Thymus (tissue), 14 donors: ENCODE measurements at places on chromosomes 4 and X.

DNA sequence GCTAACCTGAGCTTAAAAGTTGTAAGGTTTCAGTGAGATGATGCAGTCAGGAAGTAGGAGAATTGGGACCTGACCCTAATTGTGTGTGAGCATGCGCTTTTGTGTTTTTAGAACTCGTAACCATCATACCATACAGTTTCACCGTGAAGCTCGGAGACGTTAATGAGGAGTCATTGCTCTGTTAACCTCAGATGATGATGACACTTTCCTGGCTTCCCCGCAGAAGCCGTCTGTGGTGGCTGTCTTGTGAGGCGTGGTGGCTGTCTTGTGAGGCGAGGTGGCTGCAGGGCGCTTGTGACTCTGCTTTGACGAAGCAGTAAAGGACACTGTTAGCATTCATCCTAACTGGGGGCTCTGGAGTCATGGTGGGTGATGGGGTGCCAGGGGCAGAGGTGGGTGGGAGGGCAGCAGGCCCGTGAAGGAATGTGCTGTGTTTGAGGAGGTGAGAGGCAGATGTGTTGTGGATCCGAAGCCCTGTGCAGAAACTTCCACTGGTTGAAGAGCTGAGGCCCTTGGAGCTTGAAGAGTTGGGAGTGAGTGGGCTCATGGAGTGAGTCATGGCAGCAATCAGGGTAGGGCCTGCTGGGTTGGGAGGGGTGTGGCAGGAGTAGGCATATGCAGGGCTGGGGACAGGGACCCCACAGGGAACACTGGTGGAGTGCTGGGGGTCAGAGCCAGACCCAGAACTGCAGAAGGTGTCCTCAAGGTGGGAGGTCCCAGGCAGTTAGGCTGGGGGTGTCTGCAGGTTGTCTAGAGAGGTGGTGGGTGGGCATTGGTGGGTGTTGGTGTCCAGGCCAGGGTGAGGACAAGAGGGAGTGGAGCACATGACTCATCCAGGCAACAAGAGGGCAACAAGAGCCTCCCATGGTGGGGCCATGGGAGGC, 57.4 kb downstream of the NSD2 start:
- no peak for DNase-seq

- no peak for DNase-seq
These were observed 32.7 kb upstream of the CRMP1 start for GRCh38 chr4:5925419-5926200.

GRCh38 chr4:181670506-181670905, 572.7 kb upstream of the TENM3 start:
- no peak for DNase-seq

GRCh38 chrX:81729269-81729777, 527.4 kb downstream of the SH3BGRL start:
- no peak for DNase-seq

GRCh38 chr4:138398322-138398721, 156.2 kb upstream of the SLC7A11 start:
- DNase-seq: no peak

DNA sequence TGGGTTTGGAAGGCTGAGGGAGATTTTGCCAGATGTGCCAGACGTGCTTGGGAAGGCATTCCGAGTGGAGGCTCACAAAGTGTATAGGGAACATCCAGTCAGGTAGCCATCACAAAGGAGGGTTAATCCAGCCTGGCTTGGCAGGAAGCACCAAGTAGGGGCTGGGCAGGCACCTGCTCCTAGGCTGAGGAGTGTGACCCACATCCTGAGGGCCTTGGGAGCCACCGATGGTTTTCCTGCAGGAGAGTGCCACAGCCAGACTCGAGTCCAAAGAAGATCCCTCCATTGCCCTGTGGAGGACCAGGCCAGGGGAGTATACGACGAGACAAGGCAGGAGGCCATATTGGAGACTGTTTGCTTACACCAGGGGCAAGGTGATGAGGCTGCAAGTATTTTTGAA, 47.2 kb downstream of the PNMA5 start:
- no peak for DNase-seq

DNA sequence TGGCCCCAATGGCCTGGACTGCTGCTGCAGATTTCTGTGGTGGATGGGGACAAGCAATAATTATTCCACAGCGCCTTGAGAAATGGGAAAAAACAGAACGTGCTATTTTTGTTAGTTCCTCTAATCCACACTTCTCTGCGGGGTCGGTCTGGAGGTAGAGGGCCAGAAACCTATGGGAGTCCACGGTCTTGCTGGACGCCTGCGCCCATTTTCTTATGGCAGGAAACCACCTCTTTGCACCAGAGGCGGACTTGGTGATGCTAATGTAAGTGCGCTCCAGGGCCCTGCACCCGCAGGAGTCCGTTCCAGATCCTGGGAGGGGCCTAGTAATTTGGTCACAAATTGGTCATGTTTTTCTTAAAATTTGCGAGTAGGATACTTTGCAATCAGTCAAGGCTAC, 25.9 kb upstream of the CLDN24 start:
- DNase-seq: no peak

- no peak for DNase-seq
These were observed 90.3 kb downstream of the ATP11C start for GRCh38 chrX:139842326-139843185.

GRCh38 chrX:149898554-149898953, 17.6 kb downstream of the MAGEA8 start:
- no peak for DNase-seq

DNA sequence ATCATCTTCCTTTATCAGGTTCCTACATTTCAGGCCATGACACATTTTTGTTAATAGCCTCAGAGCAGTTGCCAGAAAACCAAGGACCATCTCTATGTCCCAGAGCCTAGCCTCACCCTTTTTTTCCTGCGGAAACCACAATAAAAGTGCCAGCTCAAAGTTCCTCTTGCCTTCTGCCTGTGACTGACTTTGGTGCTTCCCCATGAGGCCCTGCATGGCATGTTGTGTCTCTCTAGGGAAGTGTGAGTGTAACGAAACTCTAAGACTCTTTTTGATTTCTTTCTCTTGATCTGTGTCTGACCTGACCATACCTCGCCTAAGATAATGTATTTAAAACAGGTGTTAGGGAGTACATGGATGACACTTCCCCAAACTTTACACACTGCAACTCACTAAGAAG, 642.3 kb upstream of the BOD1L1 start:
- DNase-seq: peak; percentile 11

- DNase-seq: no peak
These were observed 1.5 kb downstream of the ADRA2C start for GRCh38 chr4:3767570-3768288.

DNA sequence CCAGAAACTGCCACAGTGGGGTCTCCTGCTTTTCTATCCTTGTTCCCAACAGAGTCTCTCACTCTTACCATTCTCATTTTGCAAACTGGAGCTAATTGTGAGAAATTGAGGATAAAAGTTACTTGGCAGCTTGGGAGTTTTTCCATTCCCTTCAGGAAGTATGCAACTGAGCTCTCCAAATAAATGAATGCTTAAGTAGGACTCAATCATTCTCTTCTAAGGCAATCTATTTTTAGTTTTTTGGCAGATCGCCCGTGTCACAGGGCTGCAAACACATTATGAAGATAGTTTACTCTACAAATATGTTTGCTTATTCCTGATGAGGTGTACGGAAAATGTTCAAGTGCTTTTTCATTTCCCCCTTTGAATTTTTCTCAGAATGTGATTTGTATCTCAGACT, 5.3 kb downstream of the ASB11 start:
- DNase-seq: no peak

DNA sequence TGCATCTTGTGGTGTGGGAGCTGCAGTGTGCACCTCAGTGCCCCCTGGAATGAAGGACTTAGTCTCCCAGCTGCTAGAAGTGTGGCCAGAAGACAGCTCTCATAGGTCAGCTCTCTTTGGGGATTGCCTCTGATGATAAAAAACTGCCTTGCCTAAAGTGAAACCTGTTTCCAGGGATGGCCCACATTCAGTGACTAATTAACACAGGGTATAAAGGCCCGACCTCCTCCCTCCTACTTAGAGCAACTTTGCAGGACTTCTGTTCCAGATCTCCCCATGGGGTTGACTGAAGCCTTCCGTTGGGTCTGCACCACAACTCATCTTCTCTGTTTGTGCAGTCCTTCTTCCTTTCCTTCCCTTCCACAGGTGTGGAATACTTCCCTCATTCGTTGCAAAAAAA, 53.2 kb downstream of the SPINK2 start:
- no peak for DNase-seq

DNA sequence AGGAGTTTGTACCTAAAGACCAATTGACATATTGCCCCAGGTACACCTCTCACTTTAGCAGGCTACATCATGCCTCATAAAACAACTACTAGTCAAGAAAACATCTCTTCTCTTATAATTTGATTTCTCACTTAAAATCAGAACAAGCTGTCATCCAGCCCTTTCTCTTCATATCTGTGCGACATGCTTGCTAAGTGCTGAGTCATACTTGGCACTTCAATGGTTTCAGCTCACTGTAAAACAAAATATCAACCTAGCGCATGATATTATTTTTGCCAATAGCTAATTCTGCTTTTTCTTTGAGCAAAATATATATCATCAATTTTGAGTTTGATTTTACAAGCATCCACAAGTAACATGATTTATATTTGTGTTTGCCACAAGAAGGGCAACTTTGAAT, 27.9 kb upstream of the FUNDC1 start:
- no peak for DNase-seq

- DNase-seq: no peak
These were observed 116.2 kb upstream of the KIT start for GRCh38 chr4:54541426-54542118.

GRCh38 chrX:94430091-94430490, 756.1 kb downstream of the FAM133A start:
- no peak for DNase-seq

DNA sequence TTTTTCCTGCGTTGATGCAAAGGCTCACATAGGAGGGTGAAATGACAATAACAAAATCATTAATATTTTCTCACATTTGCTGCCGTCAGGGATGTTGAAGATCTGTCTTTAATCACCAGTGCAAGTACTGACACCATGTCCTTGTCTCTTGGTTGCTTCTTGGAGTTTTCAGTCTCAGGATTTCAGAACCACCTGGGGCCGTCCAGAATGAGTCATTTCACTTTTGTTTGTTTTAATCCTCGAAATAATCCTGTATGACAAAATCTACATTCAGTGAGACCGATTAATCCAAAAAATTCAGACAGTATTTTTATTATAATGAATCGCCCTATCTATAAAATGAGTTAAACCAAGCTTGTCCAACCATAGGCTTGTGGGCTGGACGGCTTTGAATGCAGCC, 47.2 kb downstream of the NEIL3 start:
- DNase-seq: no peak

GRCh38 chrX:146055733-146056132, 238.1 kb downstream of the SLITRK2 start:
- no peak for DNase-seq

DNA sequence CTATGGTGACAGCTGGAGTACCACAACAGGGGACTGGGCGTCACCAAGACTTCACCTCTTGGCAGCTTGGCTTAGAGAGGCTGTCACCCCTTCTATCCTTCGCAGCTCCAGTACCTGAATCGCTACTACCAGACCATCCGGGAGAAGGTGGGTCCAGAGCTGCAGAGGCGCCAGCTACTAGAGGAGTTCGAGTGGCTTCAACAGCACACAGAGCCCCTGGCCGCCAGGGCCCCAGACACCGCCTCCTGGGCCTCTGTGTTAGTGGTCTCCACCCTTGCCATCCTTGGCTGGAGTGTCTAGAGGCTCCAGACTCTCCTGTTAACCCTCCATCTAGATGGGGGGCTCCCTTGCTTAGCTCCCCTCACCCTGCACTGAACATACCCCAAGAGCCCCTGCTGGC, 11.6 kb upstream of the SASH3 start:
- no peak for DNase-seq
